ENCODE measurements at places on chromosomes 7 and 10.

DNA sequence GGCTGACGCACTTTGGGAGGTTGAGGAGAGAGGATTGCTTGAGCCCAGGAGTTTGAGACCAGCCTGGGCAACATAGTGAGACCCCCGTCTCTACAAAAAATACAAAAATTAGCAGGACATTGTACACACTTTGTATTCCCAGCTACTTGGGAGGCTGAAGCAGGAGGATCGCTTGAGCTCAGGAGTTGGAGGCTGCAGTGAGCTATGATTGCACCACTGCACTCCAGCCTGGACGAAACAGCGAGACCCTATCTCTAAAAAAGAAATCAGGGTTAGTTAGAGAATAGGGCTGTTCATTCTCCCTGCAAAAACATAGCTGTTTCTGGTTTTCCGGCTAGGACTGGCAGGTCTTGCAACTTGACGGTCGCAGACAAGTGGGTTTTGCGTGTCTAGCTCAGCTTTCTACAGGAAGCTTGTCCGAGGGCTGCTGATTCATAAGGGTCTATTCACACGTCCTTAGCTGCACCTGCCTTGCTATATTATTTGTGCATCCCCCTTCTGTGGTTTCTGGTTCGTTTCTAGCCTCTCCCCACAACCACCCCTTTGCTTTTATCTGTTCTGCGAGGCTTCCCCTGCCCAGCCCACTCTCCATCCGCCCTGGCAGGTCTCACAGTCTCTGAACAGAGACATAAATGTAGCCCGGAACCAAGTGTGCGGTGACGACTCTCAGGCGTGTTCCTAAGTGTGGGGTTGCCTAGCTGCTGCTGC, 10.7 kb downstream of the AMZ1 start:
- peak; percentile 53 for DNase-seq

- DNase-seq: no peak
These were observed 95.8 kb downstream of the CACNA2D1 start for GRCh38 chr7:82347808-82348207.

DNA sequence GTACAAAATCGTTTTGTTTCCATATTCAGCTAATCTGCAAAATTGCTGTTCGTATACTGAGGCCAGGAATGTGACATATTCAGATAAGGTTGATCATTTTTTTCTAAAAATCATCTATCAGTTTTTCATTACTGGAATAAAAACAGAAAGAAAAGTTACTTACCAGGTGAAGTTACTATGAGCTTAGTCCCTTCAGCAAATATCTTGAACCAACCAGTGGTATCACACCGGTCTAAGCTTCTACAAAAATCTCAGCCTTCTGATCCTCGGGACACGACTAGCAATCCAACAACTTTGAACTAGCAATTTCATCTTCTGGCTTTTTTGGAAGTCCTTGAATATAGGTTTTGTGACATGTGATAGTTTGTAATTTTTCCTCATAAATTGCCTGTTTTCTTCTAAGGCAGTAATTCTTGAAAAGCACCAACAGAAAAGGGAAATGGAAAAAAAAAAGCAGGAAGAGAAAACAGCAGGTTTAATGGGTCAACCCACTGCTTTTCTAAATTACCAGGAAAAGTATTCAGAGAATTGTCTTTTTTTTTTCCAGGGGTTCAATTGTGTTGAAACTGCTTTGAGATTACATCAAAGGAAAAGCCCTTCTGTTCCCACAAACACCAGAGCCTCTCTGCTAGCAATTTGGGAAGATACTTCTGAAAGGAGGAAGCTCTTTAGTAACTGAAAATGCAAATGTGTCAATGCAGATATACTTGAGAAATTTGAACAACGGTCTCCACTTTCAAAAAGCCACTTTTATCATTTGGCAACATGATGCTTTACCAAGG, 2.9 kb upstream of the TARP start:
- DNase-seq: no peak

- no peak for DNase-seq
These were observed 114.1 kb downstream of the RNF216 start for GRCh38 chr7:5667391-5667790.

DNA sequence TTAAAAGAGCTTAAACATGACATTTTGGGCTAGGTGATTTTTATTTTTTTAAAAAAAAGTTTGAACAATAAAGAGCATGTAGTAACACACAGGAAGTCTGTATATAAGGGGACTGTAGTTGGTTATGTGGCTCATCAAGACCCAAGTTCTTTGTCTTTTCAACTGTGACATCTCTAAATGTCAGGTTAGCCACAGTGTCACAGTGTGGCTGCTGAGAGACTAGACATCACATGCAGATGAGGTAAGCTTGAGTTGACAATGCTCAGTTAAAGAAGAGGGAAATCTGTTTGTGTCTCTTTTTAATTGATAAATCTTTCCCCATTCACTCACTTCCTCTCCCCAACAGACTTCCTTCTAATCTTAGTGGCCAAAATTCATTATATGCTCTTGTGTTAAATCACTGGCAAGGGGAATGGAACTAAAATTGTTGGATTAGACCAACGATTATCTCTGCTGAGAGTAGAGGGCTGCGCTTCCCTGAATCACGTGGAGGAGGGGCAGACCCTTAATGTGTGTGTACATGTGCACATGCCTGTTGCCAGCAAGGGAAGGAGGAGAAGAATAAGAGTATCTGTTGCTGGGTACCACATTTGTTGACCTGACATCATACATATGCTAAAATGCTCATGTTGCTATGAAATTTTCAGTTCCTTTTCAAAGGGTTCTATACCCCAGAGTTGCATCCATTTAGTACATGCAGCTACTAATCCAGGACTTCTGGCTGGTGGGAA, 78.3 kb downstream of the MMRN2 start:
- DNase-seq: no peak

DNA sequence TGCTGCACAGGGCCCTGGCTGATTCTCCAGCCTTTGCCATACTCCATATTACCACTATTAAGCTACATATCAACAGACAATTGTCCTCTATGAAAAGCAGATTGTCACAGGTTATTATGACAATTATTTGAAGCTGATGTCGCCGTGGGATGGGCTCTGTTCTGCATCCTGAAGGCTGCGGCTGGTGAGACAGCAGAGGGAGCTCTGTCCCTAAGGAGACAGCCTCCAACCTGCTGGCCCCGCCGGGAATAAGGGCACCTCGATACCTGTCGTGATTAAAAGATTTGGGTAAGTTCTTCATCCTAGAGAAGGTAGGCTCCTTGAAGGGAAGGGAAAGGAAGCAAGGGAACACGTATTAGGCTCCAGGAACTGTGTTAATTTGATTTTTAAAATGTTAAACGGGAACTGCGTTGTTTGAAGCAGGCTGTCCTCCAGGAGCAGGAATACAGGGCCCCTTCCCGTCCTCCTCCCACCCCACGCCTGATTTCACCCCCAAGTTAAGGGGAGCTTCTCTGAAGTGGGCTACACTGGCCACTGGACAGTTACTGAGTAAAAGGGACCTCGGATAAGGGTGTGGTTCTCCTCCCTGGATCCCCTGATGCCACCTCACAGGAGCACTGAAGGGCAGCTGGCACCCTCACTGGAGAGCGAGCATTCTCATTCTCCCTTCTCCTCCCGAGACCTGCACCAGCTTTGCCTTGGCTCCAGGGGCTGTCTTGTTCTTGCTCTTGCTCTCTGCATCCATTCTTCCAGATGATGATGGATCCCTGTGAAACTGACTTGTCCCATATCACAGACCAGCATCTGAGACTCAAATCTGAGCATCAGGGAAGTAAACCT, 11.8 kb upstream of the TIAL1 start:
- peak; percentile 37 for DNase-seq

- DNase-seq: peak; percentile 63
These were observed at the start of gene UNC5B for GRCh38 chr10:71212318-71213126. Gene UNC5B (plus strand): TSS chr10:71212570. CDS start chr10:71212986, 416 bp downstream.

DNA sequence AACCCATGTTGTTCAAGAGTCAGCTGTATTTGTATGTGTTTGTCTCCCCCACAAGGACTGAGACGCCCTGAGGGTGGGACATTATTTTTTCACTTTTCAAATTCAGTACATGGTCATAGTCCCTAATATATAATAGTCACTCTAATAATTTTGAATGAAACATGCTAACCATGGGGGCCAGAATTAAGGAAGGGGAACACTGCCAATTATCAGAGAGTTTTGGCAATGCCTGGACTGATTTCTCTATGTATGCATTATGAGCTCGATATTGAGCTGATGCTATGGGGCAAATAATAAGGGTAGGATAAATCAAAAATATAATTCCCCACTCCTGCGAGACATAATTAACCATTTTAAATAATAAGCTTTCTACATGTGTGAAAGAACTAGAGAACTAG, 87.4 kb downstream of the CPED1 start:
- DNase-seq: no peak

DNA sequence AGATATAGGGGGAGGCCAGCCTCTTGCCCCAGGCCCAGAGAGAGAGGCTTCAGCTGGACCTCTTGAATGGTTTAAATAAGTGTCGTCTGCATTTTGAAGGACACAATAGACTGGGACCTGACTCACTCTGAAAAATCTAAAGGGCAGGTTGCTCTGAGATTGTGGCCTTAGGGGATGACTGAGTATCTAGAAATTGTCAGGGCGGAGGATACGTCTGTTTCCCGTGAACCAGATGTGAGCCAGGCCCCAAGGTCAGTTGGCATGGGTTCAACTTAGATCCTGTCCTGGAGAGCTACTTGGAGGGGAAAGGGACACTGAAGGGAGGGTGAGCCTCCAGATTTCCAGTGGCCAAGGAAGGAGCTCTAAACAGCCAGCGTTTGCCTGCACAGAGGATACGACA, 110.2 kb downstream of the CHN2 start:
- DNase-seq: no peak

DNA sequence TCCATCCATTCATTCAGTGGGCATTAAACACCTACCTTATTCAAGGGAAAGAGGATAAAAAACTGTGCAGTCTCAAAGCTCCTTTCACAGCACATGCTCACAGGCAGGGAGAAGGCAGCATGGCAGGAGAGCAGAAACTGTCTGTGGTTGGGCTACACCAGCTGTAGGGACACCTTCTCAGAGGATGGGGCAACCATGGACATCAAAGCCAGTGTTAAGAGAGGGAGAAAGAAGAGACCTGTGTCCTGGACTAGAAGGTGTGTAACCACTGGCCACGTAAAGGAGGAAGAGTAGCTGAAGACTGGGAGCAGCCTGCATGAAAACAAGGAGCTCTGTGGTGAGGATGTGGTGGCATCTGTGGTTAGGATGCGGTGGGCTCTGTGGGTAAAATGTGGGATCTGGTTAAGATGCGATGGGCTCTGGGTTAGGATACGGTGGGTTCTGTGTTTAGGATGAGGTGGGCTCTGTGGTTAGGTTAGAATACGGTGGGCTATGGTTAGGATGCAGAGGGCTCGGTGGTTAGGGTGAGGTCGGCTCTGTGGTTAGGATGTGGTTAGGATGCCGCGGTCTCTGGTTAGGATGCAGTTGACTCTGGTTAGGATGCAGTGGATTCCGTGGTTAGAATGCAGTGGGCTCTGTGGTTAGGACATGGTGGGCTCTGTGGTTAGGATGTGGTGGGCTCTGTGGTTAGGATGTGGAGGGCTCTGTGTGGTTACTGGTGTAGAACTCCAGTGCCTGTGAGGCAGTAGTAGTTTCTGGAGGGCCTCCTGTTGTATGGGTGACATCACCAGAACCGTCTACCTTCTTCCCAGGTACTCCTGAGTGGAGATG, 197.6 kb downstream of the WDR37 start:
- DNase-seq: no peak

DNA sequence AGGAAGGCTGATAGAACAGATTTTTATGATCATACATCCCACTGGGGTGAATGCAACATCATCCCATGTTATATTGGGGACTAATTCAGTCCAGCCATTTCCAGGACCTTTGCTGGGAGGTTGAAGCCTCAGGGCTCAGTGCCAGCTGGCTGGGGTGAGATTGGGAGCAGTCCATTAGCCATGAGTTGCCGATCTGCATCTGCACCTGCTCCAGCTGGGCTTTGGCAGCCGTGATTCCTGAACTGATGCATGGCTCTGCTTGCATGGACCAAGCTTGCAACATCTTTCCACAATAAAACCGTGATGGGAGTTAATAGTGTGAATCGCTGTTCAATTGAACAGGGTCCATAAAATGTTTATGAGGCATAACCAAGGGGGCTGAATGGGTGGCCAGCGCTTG, 346.9 kb downstream of the TYW1 start:
- no peak for DNase-seq

Measured in stimulated activated CD4-positive, alpha-beta T cell treated with anti-CD3 and anti-CD28 coated beads, Interleukin-4, amount 100 ng/mL, for 24 hours (primary cell).